ENCODE measurements at places on chromosomes 12 and 14.

DNA sequence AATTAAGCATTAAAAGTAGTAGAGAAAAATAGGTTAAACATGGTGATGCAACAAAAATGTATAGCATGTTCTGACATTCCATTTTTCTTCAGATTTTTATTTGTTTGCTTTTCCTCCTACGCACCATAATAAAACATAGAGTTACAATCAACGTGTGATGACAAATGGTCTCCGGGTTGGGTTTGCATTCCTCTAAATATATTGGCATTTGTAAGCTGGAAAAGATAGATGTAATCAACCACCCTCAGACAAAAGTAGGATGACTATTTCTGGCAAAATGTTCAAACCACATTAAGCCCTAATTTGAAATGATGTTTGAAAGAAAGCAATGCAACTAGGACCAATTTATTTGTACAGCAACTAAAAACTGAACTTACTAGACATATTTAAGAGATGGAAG is 58.4 kb downstream of the SLC25A21 start:
- no peak for DNase-seq

DNA sequence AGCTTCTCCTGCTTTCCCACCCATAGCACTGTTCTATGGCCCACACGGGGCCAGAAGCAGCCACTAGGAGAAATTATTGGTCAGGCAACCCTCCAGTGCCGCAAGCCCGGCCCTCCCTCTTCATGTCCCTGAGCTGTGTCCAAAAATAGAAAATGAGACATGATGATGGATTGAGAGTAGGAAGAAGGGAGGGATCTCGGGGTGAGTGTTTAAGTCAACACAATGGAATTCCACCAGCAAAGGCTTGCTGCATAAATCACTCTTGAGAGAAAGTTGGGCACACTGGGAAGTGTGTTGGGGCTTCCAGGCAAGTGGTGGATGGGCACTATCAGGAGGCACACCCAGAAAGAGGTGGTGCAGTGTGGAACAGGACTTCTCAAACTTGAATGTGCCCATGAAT is 94.2 kb downstream of the LLPH start:
- no peak for DNase-seq

DNA sequence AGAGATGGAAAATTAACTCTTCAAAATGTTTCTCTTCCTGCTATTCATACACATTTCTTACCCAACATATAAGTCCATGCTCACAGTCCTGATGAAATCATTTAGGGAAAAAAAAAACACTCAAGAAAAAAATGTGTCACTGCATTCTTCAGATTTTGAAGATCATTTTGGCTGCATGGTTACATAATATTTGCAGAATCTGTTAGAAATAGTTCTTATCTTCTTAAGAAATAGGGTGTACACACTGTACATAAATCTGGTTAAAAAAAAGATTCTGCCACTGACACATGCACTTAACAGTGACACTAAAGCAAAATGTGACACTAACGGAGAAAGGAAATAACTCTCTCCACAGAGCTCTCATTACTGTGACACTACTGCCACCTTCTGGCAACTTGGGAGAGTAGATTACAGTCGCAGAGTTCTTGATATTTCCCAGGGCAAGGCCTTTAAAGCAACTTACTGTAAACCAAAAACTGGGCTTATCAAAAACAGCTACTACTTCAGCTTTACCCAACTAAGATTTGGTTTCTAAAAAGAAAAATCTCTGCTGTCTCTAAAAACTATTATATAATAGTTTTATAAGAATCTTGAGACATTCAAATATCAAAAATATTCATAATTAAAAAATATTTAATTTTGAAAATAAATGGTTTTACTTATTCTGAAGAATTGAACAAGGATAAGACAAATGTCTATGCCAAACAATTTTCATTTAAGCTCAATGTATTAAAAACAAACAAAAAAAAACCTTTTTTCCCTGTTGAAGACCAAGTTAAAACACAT is 65.0 kb downstream of the SETD3 start:
- DNase-seq = no peak

- no peak for DNase-seq
Measured at GRCh38 chr14:104447750-104448149, 131.8 kb upstream of the C14orf180 start.

DNA sequence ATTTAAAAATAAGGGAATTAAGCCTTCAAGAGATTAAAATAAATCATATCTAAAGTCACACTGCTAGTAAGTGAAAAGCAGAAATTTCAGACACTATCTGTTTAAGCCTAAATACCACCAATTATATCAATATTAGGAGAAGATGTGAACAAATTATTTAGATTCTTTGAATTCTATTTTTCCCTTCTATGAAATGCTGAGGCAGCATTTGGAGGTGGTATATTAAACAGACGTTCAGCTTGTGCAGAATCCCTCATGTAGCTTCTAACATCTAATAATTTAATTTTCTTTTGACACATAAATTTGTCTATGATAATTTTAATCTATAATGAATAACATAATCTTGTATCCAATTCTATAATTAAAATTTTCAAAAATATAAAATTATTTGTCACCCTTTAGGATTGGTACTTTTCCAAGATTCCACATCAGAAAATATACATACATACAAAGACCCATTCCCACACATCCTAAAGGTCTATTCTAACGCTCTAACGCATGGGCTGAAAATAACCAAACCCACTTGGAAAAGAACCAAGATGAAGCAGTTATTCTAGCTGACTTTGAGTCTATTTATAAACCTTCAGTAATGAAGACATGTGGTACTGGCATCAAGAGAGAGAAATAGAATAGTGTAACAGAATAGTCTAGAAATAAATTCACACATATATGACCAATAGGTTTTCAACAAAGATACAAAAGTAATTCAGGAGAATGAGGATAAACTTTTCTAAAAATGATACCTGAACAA is 751.8 kb downstream of the GALC start:
- no peak for DNase-seq

DNA sequence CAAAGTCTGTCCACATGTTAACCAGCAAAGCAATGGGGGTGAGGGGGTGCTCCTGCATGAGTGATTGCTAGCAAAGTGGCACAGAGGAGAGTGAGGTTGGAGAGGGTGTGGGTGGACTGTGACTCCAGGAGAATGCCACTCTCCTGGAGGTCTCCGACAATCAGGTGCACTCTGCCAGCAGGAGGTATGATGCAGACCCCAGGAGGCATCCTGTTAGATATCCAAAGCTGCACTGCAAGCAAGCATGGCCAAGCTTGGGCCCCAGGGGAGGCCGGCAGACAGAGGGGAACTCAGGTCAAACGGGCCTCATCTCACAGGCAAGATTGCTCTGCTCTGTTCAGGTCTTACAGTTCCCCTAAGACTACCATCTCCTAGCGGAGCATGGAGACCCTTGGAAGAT is 73.5 kb upstream of the ALX1 start:
- no peak for DNase-seq

- no peak for DNase-seq
Measured at GRCh38 chr12:105324704-105325103, 5.8 kb upstream of the C12orf75 start.

DNA sequence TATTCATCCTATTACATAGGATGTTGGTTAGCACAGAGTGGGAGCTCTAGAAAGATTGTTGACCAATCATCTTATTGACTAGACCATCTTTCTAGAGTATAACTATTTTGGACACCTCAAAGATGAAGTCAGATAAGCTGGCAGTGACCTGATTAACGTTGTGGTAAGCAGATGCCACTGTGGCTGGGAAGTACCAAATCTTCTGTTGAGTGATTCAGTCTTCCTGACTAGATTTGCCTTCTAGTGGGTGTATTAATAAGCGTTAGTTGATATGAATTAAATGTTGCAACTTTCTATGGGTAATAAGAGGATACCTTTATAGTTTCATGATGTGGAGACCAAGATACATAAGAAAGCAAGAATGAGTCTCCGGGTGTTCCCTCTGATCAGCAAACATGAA is 51.2 kb upstream of the HELB start:
- DNase-seq = no peak
